ENCODE measurements at places on chromosomes 2 and 18.

GRCh38 chr2:108923736-108924579, 65.1 kb downstream of the EDAR start:
- DNase-seq, result no peak

DNA sequence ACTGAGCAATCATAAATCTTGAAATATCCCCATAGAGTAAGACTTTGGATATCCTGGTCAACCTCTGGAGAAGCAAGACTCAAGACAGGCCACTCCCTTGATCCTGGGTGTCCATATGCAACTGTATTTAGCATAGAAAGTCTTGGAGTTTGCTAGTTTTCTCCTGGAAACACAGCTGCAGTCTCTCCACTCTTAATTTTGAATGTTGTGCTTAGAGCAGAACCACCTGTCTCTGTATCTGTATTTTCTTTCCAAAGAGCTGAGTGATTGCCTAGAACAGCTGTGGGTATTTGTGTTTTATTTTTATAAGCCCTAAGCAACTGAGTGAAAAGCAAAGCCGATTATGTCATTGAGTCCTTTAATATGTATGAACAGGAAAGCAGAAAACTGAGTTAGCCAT, 64.1 kb upstream of the ADAM23 start:
- DNase-seq, result no peak

DNA sequence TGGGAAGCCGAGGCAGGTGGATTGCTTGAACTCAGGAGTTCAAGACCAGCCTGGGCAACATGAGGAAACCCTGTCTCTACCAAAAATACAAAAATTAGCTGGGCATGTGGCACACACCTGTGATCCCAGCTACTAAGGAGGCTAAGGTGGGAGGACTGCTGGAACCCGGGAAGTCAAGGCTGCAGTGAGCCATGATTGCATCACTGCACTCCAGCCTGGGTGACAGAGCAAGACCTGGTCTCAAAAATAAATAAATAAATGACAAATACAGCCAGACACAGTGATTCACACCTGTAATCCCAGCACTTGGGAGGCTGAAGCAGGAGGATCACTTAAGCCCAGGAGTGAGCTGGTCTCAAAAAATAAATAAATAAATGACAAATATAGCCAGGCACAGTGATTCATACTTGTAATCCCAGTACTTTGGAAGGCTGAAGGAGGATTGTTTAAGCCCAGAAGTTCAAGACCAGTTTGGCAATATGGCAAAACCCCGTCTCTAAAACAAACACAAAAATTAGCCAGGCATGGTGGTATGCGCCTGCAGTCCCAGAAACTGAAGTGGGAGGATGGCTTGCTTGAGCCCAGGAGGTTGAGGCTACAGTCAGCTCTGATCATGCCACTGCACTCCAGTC, 6.2 kb downstream of the KANSL3 start:
- no peak for DNase-seq

- DNase-seq, result no peak
Measured at GRCh38 chr2:188819792-188820191, 154.4 kb upstream of the COL3A1 start.

- no peak for DNase-seq
Measured at GRCh38 chr2:234245945-234246344, 195.4 kb downstream of the SPP2 start.

- DNase-seq, result no peak
Measured at GRCh38 chr2:229174794-229175496, 96.1 kb downstream of the PID1 start.

DNA sequence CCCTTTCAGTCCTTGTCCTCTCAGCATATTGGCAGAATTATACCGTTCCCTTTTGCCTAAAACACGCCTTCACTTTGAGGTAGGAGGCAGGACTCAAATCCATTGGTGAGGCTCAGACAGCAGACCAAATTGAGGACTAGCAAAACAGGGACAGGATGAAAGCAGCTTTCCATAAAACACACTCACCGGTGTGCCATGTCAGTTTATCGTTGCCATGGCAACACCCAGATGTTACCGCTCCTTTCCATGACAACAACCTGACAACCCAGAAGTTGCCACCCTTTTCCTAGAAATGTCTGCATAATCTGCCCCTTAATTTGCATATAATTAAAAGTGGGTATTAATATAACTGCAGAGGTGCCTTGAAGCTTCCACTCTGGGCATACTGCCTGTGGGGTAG, 730.4 kb downstream of the METTL4 start:
- DNase-seq, result no peak

DNA sequence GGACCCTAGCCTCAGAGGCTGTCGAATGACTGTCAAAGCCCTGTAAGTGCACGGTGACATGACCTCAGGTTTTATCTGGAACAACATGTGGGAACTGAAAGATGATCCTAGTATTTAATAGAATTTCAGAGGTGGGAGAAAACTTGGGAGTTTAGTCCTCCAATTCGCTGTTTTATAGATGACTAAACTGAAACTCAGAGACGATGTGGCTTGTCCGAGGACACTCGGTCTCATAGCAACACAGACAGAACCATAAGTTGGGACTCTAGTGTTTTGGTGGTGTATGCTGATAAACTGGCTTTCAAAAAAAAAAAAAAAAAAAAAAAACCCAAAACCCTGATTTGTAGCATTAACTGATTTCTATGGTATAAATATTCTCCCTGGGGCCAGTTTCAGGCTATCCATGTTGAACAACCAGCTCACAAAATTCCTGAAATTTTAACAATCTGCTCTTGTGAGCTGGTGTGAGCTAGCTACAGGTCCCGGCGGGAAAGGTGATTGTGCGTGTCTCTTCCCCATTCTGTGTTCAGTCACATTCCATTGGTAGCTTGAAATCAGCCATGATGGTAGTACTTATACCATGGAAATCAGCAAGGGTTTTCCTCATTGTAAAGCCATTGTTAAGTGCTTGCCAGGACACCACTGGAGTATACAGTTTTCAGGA, 195.5 kb upstream of the EPAS1 start:
- no peak for DNase-seq

GRCh38 chr2:204933735-204934374, 388.6 kb downstream of the PARD3B start:
- no peak for DNase-seq

- no peak for DNase-seq
Measured at GRCh38 chr2:45010702-45011012, 1.4 kb upstream of the SIX2 start.

DNA sequence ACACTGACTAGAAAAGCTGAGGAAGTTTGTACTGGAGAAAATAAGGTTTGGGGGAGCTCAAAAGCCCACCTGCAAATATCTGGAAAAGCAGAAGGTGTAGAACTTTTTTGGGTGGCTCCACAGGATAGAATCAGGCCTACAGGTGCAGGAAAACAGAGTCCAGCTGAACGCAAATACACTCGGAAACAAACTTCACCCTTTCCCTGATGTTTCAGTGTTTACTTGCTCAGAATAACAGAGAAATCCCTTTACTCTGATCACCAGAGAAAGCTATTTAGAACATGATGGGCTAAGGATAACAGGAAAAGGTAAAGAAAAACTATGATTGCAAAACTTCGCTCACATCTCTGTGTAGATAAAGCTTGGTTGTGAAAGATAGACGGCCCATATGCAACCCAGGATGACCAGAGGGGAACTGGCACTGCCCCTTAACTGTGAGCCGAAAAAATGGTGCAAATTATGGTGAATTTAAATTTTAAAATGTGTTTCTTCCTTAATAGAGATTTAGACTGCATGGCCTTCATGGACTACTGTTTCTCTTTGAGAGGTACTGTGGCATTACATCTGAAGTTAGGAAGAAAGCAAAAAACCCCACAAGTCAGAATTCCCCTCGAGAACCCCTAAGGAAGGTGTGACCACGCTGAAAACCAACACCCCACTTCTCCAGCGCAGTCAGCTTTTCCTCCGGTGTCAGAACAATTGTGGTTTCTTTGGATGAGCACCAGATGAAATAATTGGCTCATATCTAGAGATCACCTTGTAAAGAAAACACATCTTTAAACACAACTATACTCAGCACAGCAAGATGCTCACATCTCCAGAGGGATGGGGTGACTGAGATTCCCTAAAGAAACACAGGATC, 84.5 kb upstream of the TMEM247 start:
- no peak for DNase-seq

- no peak for DNase-seq
Measured at GRCh38 chr2:237861875-237862527, 2.6 kb downstream of the RAMP1 start.

GRCh38 chr2:4635289-4635688, 931.9 kb downstream of the DCDC2C start:
- no peak for DNase-seq

GRCh38 chr18:58937071-58937886, 72.6 kb downstream of the ZNF532 start:
- DNase-seq, result no peak

- DNase-seq, result no peak
Measured at GRCh38 chr2:15184491-15184890, 376.6 kb downstream of the NBAS start.

GRCh38 chr2:178933493-178933892, 116.4 kb downstream of the CCDC141 start:
- DNase-seq, result no peak

GRCh38 chr2:228720895-228721294, 539.4 kb upstream of the SPHKAP start:
- no peak for DNase-seq

GRCh38 chr18:49273241-49273880, 187.1 kb downstream of the DYM start:
- DNase-seq, result no peak

- DNase-seq, result no peak
Measured at GRCh38 chr2:160298960-160299359, 98.9 kb upstream of the ITGB6 start.

- DNase-seq, result no peak
Measured at GRCh38 chr18:6145645-6146306, 250.5 kb upstream of the TMEM200C start.

GRCh38 chr2:225112362-225113126, 70.3 kb upstream of the DOCK10 start:
- DNase-seq, result no peak

- no peak for DNase-seq
Measured at GRCh38 chr2:70181363-70181956, 9.4 kb downstream of the C2orf42 start.

DNA sequence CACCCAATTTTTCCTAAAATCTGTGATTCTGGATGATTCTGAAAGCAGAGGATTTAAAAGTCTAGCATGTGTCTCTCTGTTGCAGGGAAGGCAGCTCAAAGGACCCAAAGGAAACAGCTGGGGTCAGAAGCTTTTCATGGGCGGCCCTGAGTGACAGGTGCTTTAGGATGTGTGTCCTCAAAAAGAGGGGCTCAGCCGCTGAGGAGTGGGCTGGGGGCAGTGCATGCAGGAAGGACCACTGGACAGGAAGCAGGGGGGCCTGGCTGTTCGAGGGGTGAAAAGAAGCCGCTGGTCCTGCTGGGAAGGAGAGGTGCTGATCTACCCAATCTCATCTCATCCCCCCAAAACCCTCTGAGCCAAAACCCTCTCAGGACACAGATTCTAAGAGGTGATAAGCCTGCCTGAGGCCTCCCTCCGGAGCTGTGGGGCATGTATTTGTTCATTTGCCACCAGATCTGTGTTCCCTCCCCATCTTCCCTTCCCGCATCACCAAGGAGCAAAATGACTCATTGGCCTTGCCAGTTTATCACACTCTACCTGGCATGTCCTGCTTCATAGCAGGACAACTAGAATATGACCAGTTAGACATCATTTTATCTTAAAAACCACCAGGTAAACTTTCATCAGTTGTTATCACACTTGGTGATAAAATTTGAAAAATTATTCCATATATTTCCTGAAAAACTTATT, 98.8 kb upstream of the MGAT4A start:
- DNase-seq, result no peak

DNA sequence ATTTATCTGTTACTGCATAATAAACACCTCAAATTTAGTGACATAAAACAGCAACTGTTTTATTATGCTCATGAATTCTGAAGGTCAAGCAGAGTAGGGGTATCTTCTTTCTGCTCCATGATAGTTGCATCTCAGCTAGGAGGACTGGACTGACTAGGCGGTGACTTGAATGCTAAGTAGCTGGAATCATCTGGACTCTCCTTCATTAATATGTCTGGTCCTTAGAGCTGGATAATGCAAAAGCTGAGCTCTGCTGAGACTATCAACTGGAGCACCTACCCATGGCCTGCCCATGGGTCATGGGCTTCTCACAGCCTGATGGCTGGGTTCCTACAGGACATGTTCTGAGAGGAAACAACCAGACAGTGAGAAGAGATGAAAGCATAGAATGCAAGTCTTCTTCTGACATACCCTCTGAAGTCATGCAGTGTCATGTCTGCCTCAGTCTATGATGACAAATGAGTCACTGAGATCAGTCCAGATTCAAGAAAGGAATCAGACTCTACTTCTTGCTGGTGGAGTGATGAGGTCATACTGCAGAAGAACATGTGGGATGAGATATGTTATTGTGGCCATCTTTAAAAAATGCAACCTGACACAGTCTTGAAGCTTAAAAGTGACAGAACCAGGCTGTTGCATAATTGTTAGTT, 174.2 kb upstream of the OSR1 start:
- no peak for DNase-seq

GRCh38 chr18:3265564-3266033, 3.7 kb downstream of the MYL12B start:
- no peak for DNase-seq

DNA sequence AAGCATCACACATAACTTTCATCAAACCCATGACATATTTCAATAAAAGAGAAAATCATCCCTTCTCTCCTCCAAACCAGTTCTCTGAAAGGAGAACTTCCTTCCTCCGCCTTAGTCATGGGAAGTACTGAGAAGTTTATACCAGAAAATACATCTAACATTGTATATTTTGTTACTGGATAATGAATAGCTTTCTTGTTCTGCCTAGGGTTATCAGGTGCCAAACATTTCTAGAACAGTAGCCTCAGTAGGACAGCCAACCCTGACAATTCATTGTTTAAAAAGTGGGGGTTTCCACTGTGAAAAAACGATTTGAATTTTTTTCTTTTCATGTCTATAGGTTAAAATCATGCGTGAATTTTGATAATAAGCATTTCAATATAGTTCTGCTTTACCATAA, 16.0 kb upstream of the DAW1 start:
- no peak for DNase-seq

GRCh38 chr2:95392730-95393455, 9.6 kb upstream of the FAHD2A start:
- DNase-seq, result no peak

DNA sequence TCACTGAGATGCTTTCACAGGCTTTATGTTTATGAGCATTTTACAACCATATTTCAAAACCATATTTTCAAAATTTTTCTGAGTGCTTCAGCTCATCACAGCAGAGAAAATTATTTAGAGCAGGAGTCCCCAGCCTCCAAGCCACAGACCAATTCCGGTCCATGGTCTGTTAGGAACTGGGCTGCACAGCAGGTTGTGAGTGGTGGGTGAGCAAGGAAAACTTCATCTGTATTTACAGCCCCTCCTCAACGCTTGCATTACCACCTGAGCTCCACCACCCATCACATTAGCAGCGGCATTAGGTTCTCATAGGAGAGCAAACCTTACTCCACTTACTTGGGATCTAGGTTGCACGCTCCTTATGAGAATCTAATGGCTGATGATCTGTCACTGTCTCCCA, 165.6 kb downstream of the SEPTIN10 start:
- no peak for DNase-seq

Data from stimulated activated CD4-positive, alpha-beta T cell treated with anti-CD3 and anti-CD28 coated beads, Interleukin-12 subunit alpha, Interleukin-12 subunit beta, amount 100 ng/mL, for 4 hours (primary cell).